Kidney tubule cell (primary cell): ENCODE measurements at places on chromosomes 12 and 14.
A peak's percentile ranks its signal among the peaks of the same experiment; 100 is the strongest.

GRCh38 chr14:101992708-101993107 lies 28.3 kb downstream of the DYNC1H1 start:
- DNase-seq = no peak

DNA sequence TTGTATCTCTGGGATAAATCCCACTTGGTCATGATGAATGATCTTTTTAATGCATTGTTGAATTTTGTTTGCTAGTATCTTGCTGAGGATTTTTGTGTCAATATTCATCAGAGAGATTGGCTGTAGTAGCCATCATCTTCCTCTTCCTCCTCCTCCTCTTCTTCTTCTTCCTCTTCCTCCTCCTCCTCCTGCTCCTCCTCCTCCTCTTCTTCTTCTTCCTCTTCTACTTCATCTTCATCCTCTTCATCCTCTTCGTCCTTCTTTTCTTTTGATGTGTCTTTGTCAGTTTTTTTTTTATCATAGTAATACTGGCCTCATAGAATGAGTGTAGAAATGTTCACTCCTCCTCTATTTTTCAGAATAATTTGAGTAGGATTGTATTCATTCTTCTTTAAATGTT lies 15.4 kb upstream of the PPM1H start:
- DNase-seq = no peak

DNA sequence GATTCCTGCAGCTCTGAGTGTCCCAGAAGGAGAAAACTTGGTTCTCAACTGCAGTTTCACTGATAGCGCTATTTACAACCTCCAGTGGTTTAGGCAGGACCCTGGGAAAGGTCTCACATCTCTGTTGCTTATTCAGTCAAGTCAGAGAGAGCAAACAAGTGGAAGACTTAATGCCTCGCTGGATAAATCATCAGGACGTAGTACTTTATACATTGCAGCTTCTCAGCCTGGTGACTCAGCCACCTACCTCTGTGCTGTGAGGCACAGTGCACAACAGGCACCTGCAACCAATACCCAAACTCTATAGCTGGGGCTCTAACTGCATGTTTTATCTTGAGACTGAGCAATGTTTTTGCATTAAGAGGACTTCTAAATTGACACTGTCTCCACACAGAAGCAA lies 379.2 kb upstream of the OR4E1 start:
- peak; percentile 29 for DNase-seq

- DNase-seq = no peak
Measured at GRCh38 chr12:121444842-121445202, 44.9 kb downstream of the RNF34 start.

DNA sequence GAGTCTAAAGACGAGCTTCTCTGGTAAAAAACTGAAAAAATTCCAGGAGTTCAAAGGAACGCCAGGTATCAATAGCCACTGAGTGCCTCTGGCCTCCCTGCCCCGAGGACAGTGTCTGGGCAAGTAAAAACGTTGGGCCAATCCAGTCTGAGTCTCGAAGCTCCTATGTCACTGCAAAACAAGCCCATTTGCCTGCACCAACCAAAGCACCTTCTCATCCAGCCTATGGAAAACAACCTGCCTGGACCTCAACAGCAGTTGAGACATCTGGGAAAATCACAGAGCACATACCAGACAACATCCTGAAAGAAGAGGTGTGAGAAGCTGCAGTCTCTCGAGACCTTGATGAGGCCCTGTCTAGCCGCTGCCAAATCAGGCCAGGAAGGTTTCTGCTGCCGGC lies 56.6 kb downstream of the RNF34 start:
- DNase-seq = no peak

DNA sequence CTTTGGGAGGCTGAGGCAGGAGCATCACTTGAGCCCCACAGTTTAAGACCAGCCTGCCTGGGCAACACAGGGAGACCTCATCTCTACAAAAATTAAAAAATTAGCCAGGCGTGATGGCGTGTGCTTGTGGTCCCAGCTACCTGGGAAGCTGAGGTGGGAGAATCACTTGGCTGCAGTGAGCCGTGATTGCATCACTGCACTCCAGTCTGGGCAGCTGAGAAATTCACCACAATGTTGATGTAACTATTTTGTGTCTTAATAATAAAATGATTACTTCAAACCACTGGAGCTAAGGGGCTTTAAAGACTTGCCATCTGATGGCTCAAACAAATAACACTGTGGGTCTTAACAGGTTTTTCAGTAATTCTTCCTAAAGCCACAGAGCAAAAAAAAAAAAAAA lies 10.8 kb downstream of the ERH start:
- DNase-seq = peak; percentile 51
